Effector memory CD4-positive, alpha-beta T cell (primary cell): ENCODE measurements at places on chromosomes 3 and 15.

DNA sequence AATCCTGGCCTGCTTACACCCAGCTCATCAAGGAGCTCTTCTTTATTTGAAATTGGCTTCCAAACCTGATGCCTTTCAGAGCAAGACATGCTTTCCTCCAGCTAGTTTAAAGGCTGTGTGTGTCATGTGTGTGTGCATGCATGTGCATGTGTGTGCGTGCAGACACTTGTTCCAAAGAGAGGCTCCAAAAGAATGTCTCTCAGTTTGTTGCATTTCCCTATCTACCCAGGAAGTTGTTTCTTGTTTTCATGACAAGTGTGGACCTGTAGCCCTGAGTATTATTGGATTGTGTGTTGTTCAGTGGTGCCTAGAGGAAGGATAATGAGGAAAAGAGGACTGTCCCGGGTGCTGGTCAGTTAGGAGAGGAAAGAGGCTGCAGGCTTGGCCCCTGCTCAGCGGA, 240.0 kb downstream of the THSD4 start:
- DNase-seq = no peak
- no peak overlapping the region for H3K27ac ChIP-seq
- no peaks in the 10 kb centered on the region for H3K36me3 ChIP-seq
- no peaks in the 10 kb centered on the region for H3K27me3 ChIP-seq
- H3K4me1 ChIP-seq = no peaks in the 10 kb centered on the region

DNA sequence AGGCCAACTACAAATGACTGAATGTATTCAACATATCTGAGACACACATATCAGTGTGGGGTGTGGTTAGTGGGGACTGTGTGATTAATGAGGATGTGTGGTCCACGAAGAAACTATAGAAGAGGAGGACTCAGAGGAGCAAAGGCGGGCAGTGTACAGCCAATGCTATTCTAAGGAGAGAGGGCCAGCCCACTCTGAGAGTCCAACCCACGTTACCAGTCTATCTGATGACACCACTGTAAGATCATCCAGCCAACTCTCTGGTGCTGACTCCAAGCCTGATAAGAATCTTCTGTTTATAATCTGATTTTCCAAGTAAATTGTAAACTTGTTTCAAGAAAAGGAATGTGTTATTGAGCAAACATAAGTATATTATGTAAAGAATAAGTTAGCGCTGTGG, 47.2 kb downstream of the MCF2L2 start:
- H3K27ac ChIP-seq = no peak overlapping the region
- peaks cover 2% of the 10 kb centered on the region for H3K36me3 ChIP-seq
- no peak for DNase-seq
- no peaks in the 10 kb centered on the region for H3K4me1 ChIP-seq
- H3K27me3 ChIP-seq = no peaks in the 10 kb centered on the region
- no peak overlapping the region for H3K4me3 ChIP-seq

GRCh38 chr3:127210654-127210943, 17.7 kb downstream of the PRR23E start:
- H3K27ac ChIP-seq = no peak overlapping the region
- H3K4me3 ChIP-seq = no peak overlapping the region
- H3K4me1 ChIP-seq = no peaks in the 10 kb centered on the region
- DNase-seq = no peak
- no peaks in the 10 kb centered on the region for H3K27me3 ChIP-seq

DNA sequence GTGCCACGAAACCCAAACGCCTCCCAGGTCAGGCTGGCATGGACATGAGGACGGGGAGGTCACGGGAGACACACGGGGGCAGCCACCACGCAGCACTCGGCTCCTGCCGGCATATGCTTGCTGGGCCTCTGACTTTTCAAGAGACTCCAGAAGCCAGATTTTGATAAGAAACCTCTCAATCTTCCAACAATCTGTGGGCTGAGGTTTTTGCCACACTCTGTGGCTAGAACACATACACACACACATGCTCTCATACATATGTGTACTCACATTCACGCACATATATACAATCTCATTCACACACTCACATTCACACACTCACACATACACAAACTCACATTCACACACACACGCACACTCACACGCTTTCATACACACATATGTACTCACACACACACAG, 86.7 kb upstream of the LINGO1 start:
- no peak for DNase-seq
- H3K27ac ChIP-seq = no peak overlapping the region
- H3K36me3 ChIP-seq = no peaks in the 10 kb centered on the region
- H3K4me1 ChIP-seq = no peaks in the 10 kb centered on the region
- no peaks in the 10 kb centered on the region for H3K27me3 ChIP-seq

GRCh38 chr3:50396502-50396901, 37.2 kb upstream of the TMEM115 start:
- no peaks in the 10 kb centered on the region for H3K36me3 ChIP-seq
- H3K4me3 ChIP-seq = no peak overlapping the region
- H3K4me1 ChIP-seq = no peaks in the 10 kb centered on the region
- DNase-seq = no peak
- H3K27me3 ChIP-seq = no peaks in the 10 kb centered on the region
- no peak overlapping the region for H3K27ac ChIP-seq

DNA sequence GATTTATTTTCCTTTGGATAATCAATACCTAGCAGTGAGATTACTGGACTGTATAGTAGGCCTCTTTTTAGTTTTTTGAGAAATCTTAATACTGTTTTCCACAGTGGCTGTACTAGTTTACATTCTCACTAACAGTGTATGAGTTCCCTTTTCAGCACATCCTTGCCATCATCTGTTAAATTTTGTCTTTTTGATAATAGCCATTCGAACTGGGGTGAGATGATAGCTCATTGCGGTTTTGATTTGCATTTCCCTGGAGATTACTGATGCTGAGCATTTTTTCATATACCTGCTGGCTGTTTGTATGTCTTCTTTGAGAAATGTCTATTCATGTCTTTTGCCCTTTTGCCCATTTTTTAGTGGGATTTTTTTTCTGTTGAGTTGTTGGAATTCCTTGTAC, 210.8 kb downstream of the CGGBP1 start:
- no peak overlapping the region for H3K27ac ChIP-seq
- H3K4me1 ChIP-seq = no peaks in the 10 kb centered on the region
- no peak overlapping the region for H3K4me3 ChIP-seq
- no peaks in the 10 kb centered on the region for H3K36me3 ChIP-seq

DNA sequence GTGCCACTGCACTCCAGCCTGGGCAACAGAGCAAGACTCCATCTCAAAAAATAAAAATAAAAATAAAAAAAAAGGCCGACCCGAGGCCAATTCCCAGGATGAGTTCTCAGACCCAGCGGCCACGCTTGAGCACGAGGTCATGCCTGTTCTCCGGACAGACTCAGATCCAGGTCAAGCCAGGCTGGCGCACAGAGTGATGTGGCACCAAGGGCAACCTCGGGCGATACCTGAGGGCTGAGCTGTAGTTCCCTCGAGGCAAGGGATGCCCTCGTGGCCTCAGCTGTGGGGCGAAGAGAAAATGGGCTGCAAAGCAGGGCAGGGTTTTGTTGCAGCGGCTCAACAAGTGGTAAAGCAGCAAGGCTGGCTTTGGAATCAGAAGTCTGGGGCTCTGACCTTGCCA, 77.3 kb downstream of the C3orf70 start:
- no peaks in the 10 kb centered on the region for H3K27me3 ChIP-seq
- no peak overlapping the region for H3K4me3 ChIP-seq
- no peak overlapping the region for H3K27ac ChIP-seq
- DNase-seq = no peak
- H3K4me1 ChIP-seq = no peaks in the 10 kb centered on the region

DNA sequence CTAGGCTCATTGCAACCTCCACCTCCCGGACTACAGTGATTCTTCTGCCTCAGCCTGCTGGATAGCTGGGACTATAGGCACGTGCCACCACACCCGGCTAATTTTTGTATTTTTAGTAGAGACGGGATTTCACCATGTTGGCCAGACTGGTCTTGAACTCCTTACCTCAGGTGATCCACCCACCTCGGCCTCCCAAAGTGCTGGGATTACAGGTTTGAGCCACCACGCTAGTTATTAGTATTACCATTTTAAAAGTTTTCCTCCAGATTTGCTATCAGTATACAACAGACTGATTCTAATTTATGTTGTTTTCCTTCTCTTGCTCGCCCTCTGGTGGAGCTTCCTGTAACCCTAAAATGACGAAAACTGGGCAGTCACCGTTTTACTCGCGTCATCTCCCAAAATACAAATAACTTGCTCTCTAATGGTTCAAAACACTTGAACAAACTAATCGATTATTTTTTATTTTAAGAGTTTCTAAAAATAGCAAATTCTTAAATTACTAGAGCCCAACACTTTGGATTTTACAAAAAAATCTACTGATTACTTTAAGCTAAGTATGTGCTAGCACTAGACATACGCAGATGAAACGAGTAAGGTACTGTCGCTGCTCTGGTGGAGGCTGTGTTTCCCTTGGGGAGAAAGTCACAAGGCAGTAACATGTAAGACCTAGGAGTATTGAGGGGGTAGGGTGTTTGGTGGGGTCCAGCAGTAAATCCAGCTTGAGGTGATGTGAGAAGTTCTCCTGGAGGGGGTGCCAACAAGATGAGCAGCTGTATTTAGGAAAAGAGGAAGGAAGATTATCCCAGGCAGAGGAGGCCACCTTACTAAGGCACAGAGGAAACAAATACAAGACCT, 203.3 kb downstream of the MBNL1 start:
- no peaks in the 10 kb centered on the region for H3K36me3 ChIP-seq
- H3K27me3 ChIP-seq = no peaks in the 10 kb centered on the region
- peak; percentile 44 for DNase-seq
- peak overlapping the region; percentile 33 for H3K4me3 ChIP-seq
- peaks cover 6% of the 10 kb centered on the region for H3K4me1 ChIP-seq
